ENCODE measurements at places on chromosomes 16 and 17. TPM values are rescaled to one million over a fixed set of nuclear protein-coding genes. Genes with fewer than 3 reads are reported as not detected.
A peak's percentile ranks its signal among the peaks of the same experiment; 100 is the strongest.

DNA sequence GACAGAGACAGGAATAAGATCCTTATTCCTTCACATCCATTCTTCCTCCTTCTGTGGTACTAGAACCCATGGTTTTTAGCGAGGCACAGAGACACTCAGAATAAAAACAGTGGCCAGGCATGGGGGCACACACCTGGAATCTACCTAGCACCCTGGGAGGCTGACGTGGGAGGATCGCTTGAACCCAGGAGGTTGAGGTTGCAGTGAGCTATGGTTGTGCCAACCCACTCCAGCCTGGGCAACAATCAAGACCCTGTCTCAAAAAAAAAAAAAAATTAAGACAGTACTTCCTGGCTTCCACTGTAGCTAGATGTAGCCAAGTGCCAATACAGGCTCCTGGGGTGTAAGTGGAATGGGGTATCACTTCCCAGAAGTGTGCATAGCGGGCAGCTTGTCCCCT lies 7.4 kb upstream of the SPNS1 start:
- no peak for DNase-seq

TBX2 gene
- not detected for total RNA-seq

KRTAP2-2 gene
- total RNA-seq = not detected

- DNase-seq = no peak
Measured at GRCh38 chr17:21288571-21289017, 4.1 kb downstream of the MAP2K3 start.

DNA sequence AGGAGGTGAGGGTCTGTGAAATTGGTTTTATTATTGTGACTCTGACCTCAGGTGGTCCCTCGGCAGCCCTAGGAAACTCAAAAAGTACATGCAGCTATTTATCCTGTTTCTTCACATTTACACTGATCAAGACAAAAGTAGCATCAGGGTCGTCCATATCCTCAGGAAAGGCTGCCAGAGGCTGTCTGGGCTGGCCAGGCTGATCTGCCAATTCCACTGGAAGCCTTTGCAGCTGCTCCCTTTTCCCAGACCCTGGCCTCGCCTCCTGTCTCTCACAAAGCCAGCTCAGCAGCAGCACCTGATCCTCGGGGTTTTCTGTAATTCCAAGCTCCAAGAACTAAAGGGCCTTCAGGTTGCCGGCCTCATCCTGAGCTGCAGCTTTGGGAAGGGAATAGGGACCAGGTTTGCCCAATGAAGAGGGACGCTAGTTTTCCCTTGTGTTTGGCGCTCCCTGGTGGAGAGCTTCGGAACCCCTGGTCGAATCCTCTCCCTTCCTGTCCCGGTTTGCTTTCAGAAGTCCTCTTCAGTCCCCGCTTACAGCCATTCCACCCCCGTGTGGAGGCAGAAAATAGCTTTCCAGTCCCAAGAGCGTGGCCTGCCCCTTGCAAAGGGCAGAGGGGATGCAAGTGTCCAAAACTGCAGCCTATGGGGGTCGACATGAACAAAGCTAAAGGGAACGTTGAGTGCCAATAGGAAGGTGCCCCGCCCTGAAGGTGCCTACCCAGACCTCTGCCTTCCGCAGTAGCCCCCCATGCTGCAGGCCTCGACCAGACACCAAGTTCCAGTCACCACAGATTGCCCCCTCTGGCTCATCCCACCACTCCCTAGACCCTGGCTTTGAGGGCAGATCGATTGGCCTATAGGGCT lies 13.4 kb downstream of the MFSD6L start:
- peak; percentile 50 for DNase-seq

SLFN11 gene
- 72.4 TPM for total RNA-seq

DNA sequence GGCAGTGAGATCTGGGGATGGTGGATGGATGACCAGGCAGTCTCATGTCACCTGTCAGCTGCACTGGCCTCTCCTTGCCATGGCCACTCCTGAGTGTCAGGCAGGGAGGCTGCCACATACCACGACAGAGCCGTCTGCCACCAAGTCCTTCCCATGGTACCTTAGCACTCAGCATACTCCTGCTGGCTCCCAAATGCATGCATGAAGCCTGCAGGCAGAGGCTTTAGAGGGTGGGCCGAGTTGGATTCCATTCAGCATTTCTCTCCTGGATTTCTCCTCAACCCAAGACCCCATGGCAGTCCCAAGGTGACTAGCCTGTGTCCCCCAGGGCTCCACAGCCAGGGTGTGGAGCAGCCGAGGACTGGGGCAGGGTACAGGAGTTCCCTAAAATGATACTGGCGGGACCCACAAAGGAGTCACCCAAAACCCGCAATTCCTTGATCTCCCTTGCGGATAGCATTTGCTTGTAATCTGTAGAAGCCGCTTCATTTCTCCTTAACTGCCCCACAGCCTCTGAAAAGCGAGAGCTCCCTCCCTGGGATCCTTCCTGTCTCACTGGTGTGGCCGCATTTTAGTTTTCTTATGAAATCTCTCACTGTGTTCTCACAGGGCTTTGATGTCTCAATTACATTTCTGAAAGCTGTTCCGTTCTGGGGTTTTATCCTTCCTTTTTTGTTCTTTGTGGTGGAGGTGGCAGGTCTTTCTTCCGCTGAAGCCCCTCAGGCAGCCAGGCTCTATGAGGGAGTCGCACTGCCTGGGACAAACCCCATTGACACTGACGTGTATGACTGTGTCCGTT lies 141.4 kb downstream of the SOCS1 start:
- peak; percentile 26 for DNase-seq

NUDT21 gene
- 109 TPM for total RNA-seq

DNA sequence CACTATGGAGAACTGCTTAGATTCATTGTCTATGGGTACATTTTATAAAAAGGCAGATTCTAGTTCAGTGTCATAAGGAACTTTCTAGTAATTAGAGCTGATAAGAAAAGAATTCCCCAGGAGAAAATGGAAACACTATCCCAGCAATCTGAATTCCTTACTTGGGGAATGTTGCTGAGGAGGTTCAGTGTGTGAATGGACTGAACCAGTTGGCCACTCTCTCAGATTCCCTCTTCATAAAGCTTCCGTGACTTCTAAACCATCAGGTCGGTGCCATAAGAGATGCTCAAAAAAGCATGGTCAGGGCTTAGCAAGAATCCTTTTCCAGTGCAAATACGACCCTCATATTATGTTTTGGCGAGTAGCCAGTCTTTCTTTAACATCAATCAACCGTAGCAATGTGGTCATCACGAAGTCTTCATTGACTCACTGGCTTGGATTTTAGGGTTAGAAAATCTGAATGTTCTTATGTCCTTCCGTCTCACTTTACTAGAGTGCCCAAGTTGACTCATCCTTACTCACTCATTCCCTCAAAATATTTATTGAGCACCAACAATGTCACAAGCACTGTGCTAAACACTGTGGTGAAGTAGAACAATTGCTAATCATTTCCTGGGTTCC lies 102.7 kb upstream of the HLF start:
- no peak for DNase-seq

GRCh38 chr16:27993587-27993986 lies 69.9 kb downstream of the GSG1L start:
- no peak for DNase-seq

TP53TG3F gene
- total RNA-seq = not detected

GRCh38 chr17:46063241-46063640 lies 64.2 kb downstream of the STH start:
- no peak for DNase-seq

- DNase-seq = no peak
Measured at GRCh38 chr17:2271985-2272702, 31.4 kb downstream of the SMG6 start.

MVD gene
- 57.0 TPM for total RNA-seq

GRCh38 chr16:2023092-2024031 lies 3.3 kb upstream of the NHERF2 start:
- DNase-seq = peak; percentile 90

- no peak for DNase-seq
Measured at GRCh38 chr16:60241671-60242070, 1507.6 kb upstream of the GOT2 start.

ANKS3 gene
- 33.9 TPM for total RNA-seq

DNA sequence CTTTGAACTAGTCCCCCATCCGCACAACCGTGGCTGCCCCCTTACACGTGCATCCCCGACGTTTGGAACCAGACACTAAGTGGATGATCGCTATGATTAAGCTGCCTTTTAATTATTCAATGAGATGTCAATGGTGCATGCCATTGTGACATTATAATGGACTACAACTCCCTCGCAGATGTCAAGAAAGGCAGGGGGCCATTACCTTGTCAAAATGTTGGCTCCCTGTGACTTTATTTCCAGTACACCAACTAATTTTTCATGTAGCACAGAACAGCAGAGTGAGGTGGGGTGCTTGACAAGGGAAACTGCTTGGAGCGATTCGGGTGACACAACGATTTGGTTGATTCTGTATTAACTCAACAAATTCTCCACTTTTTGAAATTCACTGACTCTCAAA lies 26.5 kb downstream of the ASIC2 start:
- no peak for DNase-seq

DNA sequence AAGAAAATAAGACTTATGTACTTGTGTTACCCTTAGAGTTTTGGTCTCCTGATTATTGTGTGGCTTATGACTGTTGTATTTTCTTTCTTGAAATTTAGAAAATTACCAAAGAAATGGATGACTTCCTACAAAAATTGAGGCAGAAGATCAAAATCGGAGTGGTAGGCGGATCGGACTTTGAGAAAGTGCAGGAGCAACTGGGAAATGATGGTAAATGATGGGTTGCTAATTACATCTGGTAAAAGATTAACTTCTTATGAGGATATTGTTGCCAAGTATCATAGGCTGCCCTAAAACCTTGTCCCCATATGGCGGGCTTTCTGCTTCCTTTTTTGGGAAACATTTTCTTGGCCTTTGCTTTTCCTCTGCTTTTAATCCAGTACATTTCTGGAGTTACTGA lies 4.1 kb downstream of the PMM2 start:
- DNase-seq = no peak

GRCh38 chr16:11408216-11408615 lies 63.0 kb downstream of the RMI2 start:
- DNase-seq = no peak

SPNS2 gene
- total RNA-seq = 0.12 TPM

DNA sequence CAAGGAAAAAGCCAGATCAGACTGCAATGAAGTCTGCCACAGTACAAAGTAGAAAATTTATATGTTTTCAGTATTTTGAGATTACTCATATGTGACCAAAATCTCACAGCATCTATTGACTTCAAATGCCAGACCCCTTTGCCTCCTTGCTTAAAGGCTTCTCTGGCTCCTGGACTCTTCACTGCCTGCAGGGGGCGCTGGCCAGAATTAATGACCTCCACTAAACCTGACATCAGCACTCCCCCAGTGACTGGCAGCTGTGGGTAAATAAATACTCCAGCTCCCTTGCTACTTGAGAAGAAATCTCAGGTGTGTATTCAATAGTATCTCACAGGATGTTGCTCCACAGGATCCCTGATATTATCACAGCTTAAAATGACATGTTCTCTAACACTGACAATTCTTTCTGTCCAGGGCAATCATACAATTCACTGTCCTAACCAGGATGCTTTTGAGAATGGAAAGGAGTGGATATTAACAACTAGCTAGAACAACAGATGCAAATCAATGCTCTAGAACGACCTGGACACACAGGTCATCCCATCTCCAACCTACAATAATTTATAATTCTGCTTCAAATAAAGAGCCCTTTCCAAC lies 4.0 kb downstream of the BECN1 start:
- peak; percentile 55 for DNase-seq

DNA sequence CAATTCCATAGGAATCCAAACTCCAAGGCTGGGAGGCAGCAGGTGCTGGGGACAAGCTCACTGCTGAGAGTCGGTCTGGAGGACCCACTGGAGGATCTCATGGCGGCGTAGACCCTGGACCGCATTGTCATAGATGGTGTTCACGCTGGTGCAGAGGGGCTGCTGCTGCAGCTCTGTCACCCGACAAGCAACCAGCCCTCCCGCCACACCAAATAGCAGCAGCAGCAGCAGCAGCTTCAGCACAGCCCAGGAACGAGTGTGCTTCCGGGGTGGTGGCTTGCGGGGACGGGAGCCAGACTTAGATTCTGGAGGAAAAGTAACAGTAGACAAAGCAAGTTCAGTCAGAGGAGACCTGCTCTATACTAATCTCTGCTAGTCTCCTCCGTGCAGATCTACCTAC lies 9.9 kb downstream of the EME1 start:
- no peak for DNase-seq

GRCh38 chr16:77897831-77898605 lies 109.7 kb downstream of the VAT1L start:
- DNase-seq = no peak

SPATA32 gene
- 0.22 TPM for total RNA-seq

KRTAP4-2 gene
- not detected for total RNA-seq

- DNase-seq = no peak
Measured at GRCh38 chr17:7572338-7572587, 7.2 kb upstream of the CD68 start.

DNA sequence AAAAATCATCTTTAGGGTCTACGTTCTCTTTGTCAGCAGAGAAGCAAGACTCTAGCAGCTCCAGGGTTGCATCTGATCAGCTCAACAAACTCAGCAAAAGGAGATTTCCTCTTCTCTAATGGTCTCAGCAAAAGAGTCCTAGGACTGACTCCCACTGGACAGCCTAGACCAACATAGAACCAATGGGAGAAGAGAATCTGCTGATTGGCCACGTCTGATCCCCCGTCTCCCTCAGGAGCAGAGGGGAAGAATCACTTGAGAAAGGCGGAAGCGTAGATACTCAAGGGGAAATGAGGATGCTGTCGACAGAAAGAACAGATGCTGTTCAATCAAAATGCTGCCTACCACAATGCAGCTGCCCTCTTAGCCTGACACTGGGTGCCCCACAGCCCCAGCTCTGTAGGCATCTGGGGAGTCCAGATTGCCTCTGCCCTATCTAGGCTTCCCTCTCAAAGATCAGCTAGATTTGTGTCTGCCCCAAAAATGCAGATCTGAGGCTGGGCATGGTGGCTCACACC lies 31.5 kb upstream of the EMP2 start:
- DNase-seq = no peak

DNA sequence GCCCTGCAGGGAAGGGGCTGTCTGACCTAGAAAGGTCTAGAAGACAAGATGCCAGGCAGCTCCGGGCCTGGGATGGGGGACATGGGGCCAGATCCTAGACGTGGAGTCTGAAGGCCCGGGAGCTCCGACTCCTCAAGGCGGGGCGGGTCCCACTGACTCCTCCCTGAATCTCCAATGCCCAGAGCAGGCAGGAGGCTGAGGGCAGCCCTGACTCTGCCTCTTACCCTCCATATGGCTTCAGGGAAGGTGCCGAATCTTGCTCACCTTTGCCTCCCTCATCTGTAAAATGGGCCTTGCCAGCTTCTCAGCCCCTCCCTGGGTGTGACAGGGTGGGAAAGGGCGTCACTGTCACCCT lies 14.8 kb downstream of the VASN start:
- DNase-seq = no peak

UTS2R gene
- total RNA-seq = not detected

KRTAP4-4 gene
- not detected for total RNA-seq

- DNase-seq = no peak
Measured at GRCh38 chr16:79136955-79137354, 463.6 kb downstream of the MAF start.

DNA sequence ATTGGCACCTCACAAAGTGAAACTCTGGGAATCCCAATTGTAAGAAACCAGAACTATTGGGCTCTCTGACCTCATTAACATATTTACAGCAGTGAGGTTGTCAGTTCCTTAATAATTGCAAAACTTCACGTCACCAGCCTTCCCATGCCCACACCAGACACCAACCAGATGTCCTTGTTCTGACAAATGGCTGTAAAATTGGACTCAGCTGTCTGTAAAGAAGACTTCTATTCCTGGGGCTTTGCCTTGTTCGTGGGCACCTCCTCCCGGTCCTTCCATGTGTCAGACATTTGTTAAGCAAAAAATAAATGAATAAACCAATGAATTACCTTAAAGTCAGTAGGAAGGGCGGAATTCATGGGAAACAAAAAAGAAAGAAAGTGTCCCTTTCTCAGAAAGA lies 284.3 kb upstream of the CDH11 start:
- DNase-seq = no peak
